CD4-positive, alpha-beta T cell treated with Interleukin-10 for 1 hour (primary cell): ENCODE measurements at places on chromosomes 7 and 10.
A peak's percentile ranks its signal among the peaks of the same experiment; 100 is the strongest.

GRCh38 chr7:120190109-120190508 lies 82.9 kb upstream of the KCND2 start:
- DNase-seq: no peak

GRCh38 chr7:141649865-141650634 lies 51.9 kb downstream of the DENND11 start:
- DNase-seq: peak; percentile 17

GRCh38 chr7:16647435-16647960 lies 1.5 kb downstream of the BZW2 start:
- no peak for DNase-seq

- DNase-seq: no peak
Measured at GRCh38 chr10:130834170-130834569, 477.4 kb downstream of the TCERG1L start.

GRCh38 chr10:79947083-79947415 lies 1.9 kb downstream of the SFTPD start:
- DNase-seq: no peak
